ENCODE measurements at places on chromosomes 12 and 14.
A peak's percentile ranks its signal among the peaks of the same experiment; 100 is the strongest.

DNA sequence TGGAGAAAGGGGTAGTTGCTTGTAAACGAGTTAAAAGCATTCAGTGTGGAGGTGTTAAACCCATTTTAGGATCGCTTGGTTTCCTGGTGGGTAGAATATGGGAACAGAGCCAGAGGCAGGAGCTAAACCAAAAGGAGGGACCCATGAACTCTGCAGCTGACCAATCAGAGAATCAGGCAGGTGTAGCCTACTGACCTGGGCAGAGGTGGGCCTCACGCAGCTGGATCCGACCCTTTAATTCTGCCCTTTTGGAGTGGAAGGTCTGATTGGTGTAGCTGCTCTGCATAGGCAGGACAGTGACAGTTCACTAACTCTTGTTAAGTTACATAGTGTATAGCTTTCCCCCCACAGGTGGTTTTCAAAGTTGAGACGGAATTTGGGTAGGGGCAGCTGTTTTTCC, 63.7 kb downstream of the GNS start:
- no peak for DNase-seq

DNA sequence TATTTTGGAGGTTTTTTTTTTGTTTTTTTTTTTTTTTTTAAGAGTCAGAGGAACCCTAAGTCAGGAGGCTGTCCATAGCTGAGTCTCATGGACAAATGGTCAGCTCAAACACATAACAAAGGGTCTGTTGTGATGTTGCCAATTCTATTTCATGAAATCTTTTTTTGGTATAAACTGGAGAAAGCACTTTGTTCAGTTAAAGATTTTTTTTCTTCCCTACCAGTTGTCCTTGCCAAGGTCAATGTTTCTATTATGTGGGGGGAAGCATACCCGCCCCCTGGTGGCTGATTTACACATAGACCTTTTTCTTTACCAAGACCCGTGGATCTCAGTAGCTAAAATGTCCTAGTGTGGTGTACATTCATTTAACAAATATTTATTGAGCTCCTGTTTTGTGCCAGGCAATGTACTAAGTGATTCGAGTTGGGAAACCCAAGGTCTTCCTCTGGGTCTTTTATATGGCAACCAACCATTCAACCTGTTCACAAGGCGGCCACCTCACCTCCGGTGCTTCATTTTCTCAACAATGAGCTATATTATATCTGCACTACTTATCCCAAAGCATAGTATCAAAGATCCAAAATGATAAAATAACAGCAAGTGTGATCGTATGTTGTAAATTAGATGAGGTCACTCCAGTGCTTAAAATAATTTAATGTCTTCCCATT, 214.5 kb downstream of the PAH start:
- peak; percentile 1 for DNase-seq

GRCh38 chr14:57687416-57687815, 178.5 kb downstream of the SLC35F4 start:
- no peak for DNase-seq

- DNase-seq, result no peak
These were observed 40.8 kb upstream of the BCL7A start for GRCh38 chr12:121980892-121981272.

DNA sequence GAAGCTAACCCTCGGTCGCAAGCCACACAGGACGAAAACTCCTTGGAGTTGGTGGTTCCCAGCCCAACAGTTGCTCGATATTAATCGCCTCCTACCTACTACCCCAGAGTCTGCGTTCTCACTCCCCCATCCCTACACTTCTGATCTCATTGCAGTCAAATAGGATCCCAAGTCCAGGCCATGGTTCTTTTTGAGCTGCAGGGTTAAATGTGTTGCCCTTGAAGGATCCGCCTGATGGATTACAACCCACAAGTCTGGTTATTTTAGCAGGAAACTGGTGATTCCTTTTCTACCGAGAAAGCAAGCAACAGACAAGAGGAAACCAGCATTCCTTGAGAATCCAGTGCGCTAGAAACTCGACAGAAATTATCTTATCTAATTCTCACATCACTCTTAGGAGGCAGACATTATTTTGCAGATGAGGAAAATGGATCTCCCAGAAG, 785 bp upstream of the NIN start:
- DNase-seq, result no peak

GRCh38 chr12:47238669-47239114, 158.9 kb upstream of the AMIGO2 start:
- DNase-seq, result no peak

DNA sequence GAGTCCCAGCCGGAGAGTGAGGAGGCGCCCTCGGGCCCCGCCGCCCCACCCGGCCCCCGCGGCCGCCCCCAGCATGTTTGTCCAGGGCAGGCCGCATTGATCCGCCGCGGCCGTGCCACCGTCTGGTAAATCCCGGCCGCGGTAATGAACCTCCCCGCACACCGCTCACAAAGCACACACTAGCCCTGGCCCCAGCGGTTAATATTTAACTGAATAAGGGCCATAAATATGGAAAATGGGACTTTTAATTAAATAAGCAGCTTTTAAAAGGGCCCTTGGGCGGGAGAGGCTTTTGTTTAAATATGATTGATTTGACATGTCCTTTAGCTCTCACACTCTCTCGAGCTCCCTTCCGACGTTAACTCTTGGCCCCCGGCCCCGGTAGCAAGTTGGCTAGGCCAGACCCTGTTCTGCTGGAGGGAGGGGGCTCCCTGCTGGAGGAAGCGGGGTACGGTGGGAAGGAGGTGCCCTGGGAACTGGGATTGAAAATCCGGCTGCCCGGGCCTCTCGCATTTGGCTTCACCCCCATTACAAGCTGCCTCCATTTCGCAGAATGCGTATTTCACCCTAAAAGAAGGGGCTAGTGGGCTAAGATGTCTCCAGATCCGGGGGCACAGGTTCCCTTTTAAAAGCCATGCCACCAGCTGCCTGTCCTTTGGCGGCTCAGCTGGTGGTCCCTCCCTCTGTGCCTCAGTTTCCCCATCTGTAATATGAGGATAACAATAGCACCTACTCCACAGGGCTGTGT, 199.8 kb downstream of the RBM19 start:
- DNase-seq, result no peak

DNA sequence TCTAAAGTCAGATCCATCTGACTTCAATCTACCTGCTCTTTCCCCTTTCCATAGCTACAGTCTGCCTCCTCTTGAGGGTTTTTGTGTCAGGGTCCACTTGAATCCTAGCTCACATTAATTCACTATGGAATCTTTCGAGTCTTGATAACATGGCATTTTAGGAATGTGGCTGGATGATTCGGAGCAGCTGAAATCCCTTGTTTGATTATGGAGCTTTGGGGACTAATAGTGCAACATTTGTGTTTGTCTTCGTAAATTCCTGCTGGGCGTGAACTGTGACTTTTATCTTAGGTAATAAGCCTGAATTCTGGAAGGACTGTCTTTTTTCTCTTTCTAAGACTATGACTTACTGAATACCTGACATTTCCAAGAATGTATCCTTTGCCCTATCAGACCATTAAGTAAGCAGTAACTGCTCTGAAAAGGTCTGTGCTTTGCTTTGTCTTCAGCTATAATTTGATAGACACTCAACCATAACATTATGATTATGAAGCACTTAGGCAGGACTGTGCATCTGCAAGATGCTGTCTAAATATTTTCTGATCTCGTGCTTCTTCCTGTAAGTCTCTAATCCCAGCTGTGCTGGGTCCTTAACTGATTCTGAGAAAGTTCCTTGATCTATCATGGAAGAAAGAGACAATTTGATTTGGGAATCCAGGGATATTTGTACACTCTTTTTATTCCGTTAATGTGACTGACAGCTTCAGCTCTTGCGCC, 19.0 kb upstream of the PELI2 start:
- DNase-seq, result no peak

- DNase-seq, result no peak
These were observed 2.5 kb downstream of the SCN8A start for GRCh38 chr12:51593539-51593938.
